PC-3 (cell line): ENCODE measurements at places on chromosomes 7 and 10.

- no peak for DNase-seq
These were observed 5.1 kb upstream of the PCBD1 start for GRCh38 chr10:70893227-70894006.

DNA sequence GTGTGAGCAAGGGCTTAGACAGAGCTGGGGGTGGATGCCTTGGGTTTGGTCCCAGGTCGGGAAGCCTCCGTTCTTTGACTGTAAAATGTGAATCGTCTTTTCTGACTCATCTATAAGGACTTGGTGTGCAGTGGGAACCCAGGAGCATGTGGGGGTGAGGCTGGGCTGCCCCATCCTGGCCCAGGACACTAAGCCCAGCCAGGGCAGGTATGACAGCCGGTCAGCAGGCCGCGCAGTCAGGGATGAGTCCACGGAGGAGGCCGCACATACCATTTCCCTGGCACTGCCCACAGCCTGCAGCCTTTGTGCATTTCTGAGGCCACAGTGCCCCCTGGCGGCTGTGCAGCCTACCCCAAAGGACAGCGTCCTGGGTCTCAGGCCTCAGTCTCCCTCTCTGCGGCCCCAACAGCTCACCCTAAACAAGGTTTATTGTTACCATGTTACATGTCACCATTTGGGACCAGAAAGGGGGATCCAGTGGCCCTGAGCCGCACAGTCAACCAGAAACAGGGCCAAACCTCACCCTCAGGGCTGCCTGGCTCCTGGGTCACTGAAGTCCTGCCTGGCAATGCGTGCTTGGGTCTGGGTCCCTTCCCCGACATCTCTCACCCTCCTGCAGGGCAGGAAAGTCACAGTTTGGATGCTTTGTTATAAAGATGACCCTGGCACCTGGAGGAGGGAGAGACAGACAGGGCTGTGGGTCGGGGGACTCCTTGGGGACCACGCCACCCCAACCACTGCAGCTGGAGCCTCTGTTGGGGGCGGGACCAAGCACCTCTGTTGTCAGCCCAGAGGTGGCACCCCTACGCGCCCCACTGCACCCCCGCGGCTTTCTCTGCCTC, 14.4 kb upstream of the SH2B2 start:
- DNase-seq = peak; percentile 76

DNA sequence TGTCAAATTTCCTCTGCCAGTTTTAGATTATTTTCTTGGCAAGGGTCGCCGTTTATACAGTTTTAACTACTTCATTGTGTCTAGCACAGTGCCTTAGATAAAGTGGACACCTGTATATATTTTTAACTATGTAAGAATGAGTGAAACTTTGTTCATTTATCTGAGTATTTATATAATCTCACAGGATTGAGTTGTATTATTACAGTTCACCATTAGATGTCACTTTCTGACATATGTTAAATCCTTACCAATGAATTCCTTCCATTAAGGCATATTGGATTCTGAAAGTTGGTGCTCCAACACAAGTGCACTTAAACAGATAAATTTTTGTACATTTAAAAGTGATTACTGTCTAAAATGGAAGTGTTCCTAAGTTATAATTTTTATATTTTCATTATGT, 43.0 kb downstream of the ZMYND11 start:
- peak; percentile 38 for DNase-seq

GRCh38 chr10:86123715-86124114, 242.9 kb downstream of the GRID1 start:
- DNase-seq = no peak

- no peak for DNase-seq
These were observed 73.3 kb downstream of the CXCL12 start for GRCh38 chr10:44311563-44312051.

- DNase-seq = no peak
These were observed 66.2 kb downstream of the NAMPT start for GRCh38 chr7:106218546-106218945.

GRCh38 chr7:99451936-99452335, 13.2 kb downstream of the CPSF4 start:
- DNase-seq = no peak

DNA sequence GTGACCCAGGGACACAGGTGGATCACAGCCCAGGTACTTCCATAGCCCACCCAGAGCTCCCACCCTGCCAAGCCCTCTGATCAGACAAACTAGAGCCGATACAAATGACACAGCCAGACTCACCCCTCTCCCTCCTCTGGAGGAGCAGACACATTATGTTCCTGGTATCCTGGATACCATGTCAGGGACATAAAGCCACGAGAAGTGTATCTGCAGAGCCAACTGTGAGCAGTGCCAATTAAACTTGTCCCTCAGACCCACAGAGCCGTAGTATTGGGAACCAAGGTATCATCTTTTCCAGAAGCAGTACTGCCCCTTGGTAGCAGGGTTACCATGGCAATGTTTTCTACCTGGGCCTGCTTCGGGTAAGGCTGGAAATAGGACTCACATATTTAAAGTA, 47.3 kb upstream of the CPXM2 start:
- no peak for DNase-seq

GRCh38 chr7:113085781-113086390, 741 bp downstream of the GPR85 start:
- DNase-seq = no peak

DNA sequence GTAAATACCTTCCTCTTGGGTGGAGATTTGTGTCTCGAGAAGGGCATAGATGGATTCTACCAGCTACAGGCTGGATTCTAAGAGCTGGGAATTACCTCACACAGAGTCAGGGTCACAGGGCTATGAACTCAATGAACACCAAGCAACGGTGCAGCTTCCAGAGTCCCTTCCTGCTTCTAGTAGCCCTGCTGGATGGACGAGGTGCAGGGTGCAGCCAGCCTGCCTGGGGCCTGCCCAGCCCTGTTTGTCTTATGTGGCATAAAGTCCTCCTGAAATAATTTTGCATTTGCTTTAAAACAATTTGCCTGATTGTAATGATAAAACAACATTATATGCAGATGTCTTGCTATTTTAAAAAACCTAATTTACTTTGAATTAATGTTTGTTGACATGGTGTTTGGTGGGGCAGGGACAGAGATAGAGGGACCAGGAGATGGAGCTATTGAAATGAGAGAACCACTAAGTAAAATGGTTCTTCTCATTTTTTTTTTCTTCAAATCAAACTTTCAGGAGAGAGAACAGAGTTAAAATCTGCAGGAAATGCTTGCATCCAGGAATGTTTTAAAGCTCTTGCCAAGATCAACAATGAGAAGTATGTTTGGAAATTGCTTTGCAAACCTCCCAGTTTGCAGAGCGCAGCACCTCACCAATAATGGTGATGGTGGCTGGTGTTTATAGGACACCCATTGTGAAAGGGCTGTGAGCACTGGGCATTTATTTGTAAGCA, 305.4 kb upstream of the PODXL start:
- peak; percentile 35 for DNase-seq

- peak; percentile 30 for DNase-seq
These were observed 107.8 kb downstream of the HECW1 start for GRCh38 chr7:43220250-43220649.

- no peak for DNase-seq
These were observed 434.2 kb upstream of the POT1 start for GRCh38 chr7:125363873-125364272.

- DNase-seq = no peak
These were observed 34.5 kb downstream of the FRMD4A start for GRCh38 chr10:14296065-14296709.

DNA sequence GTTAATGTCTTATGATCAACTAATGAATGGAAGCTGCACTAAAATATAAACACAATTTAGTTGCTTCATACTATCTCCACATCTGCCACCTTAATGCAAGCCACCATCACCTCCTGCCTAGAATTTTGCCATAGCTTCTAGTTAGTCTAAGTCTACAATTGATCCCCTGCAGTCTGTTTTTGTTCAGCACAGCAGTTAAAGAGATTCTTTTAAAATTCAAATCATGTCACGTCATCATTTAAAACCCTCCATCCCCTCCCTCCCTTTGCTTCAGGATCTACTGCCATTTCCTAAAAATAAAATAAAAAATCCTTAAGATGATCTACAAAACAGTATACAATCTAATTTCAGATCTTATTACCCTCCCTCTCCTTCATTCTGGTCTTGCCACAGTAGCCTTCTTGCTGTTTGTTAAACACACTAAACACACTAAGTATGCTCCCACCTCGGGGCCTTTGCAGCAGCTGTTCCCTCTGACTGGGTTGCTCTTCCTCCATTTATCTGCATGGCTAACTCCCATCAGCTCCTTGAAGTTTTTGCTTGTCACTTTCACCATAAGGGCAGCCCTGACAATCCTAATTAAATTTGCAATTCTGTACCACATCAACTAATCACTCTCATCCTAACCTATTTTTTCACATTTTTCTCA, 97.0 kb upstream of the FOXP2 start:
- DNase-seq = no peak

- DNase-seq = no peak
These were observed 1.3 kb downstream of the ABCB1 start for GRCh38 chr7:87599336-87599735.

GRCh38 chr10:35844686-35845085, 202.6 kb upstream of the FZD8 start:
- no peak for DNase-seq

- DNase-seq = no peak
These were observed 123.7 kb downstream of the GRK5 start for GRCh38 chr10:119331061-119331460.

DNA sequence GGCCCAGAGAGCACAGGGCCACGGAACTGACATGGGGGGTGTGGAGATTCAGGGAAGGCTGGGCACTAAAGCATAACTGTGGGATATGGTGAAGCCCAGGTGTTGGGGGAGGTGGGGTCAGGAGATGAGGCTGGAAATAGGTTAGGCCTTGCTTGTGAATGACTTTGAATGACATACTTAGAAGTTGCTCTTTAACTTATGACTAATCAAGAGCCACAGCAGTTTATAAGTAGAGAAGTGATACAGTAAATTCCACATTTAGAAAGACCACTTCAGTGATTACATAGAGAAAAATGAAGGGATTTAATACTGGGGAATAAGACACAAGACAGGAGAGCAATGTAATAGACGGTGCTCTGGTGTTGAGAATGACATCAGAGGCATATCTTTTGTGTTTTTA, 120.8 kb upstream of the SEC61G start:
- DNase-seq = peak; percentile 24

DNA sequence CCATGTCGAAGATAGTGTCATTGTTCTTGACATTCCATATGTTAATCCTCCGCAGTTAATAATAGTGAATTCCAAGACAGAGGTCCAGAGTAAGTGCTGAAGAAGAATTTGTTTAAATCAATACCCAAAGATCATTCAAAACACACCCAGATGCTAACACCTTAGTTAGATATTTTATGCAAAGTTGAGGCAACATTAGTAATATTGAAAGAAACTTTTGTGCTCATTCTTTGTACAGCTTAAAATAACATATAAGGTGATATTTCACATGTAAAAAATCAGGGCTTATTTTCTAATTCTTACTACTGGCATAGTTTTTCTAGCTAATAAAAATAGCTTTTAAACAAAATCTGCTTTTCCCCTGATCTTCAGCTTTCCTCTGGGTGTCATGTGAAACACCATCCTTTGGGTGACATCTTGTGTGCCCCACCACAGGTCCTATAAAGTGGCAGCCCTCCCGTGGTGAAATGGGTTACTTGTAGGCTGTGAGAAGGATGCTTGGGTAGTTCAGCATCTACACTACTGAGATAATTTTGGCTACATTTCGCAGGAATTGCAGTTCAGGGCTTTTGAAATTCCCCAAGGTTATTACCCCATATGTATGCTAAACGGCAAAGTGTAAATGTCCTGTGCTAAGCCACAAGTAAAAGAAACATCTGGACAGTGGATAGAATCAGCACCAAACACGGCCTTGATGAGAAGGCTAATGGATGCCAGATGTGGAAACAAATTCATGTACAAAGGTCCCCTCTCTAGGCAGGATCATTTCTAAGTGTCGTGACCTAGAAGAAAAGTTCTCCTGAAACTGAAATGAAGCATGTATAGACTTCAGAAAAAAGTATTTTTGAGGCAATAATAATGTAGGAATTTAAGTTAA, 105.4 kb downstream of the GRM3 start:
- no peak for DNase-seq

DNA sequence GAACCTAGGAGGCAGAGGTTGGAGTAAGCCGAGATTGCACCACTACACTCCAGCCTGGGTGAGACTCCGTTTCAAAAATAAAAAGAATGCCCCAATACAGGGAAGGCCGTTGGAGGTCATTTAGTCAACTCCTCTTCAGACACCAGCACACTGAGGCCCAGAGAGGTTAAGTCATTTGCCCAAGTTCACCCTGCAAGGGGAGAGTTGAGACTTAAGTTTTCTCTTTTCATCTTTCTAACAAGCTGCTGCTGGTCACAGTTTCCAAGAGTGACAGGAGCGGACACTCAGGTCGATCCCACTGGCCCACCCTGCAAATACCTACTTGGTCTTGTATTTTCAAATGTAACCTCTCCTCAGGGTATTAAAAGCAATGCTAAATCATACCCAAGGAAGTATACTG, 30.4 kb upstream of the VCL start:
- no peak for DNase-seq

- no peak for DNase-seq
These were observed 64.0 kb downstream of the MAD1L1 start for GRCh38 chr7:2168615-2169311.

DNA sequence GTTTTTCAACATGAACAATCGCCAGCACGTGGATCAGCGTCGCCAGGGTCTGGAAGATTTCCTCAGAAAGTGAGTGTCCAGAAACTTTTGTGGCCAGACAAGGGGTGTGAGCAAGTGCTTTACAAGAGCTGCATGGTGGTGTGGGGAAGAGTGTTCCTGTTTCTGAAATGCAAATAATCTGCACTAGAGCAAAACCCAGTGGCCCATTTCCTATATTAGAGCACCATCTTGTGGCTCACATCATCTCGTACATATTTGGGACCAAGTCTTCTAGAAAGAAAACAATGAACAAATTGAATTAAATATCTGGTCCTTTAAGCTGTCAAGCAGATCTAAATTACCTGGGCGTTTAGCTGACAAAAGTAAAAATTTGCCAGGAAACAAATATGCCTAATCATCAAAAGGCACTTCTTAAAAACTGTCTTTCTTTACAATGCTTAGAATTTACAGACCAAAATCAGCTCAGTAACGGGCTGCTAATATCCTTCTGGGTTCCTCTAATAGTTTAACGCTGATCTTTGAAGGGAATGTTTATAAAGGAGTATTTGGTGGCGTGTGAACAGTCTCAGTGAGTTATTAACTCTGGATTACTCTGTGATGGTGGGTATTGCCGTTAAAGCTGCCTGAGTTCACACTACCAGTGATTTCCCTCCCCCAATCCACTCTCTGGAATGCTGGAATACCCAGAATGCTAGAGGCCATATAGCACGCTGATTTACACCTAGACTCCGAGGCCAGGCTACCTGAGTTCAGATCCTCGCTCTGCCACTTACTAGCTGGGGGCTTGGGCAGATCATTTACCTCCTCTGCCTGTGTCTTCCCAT, 73.6 kb downstream of the SNX10 start:
- peak; percentile 76 for DNase-seq

DNA sequence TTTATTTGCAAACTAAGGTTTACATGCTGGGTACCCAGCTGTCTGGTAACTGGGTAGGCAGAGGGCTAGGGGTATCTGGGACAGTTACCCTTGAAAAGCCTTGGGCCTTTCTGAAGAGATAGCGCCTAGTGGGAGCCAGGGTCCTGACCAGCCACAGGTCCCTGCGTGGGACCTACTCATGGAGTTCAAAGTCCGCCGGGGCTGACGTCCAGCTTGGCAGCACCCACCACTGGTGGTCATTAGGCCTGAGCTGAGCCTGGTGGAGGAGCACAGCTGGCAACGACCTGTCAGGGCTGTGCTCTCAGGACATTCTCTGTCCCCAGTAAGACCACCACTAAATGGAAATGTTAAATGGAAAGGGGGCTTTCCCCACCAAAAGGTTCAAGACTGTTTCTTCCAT, 20.0 kb downstream of the GUSB start:
- no peak for DNase-seq

GRCh38 chr10:47320812-47321211, 1.4 kb upstream of the GDF2 start:
- DNase-seq = no peak
